ENCODE measurements at places on chromosomes 3 and 15.
A peak's percentile ranks its signal among the peaks of the same experiment; 100 is the strongest.

DNA sequence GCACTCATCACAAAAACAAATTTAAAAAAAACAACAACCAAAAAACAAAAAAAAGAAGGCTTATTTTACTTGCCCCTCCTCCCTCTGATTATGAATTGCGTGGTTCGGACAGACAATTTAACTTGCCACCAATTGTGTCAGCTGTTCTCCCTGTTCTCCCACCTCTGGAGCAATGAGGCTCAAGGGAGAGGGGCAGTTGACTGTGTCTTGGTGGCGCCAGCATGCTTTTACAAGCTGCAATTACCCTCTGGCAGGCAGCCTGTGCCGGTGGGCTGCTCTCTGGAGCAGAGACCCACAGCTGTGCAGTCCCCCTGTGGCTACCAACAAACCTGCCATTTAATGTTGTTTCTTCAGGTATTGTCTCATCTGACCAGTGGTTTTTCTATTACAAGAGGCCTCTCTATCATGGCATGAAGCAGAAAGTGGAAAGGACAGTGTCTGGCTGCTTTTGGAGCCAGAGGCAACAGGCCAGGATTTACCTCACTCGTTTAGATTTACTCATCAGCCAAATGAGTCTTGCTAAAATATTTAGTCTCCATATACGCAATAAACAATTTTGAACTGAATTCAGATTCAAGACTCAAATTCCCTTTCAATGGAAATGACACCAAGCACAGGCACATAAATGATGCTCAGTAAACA lies 192.0 kb upstream of the TPRG1 start:
- no peak for DNase-seq

GRCh38 chr3:32640939-32641338 lies 44.0 kb upstream of the CNOT10 start:
- no peak for DNase-seq

GRCh38 chr3:81500039-81500438 lies 261.4 kb downstream of the GBE1 start:
- DNase-seq, result no peak

- no peak for DNase-seq
These were observed 61.4 kb downstream of the MFSD1 start for GRCh38 chr3:158863247-158863646.

DNA sequence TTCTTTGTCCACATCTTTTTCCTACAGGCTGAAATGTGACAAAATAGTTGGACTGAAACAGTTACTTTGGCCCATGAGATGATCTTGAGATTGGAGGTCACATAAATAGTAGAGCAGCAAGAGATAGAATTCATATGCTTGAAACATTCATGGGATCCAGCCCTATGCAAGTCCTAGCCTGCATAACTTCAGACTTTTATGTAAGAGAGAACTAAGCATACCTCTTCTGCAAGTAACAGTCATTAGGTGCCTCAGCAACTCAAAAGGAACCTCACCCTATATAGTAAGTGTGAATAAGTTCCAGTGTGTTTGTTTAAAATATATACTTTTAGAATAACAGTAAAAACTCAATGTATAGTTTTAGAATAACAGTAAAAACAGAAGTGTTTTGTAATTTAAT lies 138.0 kb upstream of the P2RY1 start:
- no peak for DNase-seq

DNA sequence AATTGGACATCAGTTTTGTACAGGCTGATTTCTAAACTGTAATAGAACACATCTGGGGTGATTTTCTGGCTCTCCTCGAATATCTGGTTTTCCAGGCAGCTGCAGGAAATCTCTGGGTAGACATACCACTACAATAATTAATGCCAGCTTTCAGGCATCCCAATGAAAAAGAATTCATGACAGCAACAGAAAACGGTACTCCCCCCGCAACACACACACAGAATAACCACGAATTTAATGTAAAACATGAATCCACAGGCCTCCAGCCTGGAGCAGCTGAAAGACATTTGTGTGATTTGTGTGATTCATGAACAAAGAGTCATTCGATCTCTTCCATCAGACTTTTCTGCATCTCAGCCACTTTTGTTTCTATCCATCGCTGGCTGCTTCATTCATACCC lies 262.2 kb downstream of the MAGI1 start:
- DNase-seq, result no peak

- DNase-seq, result peak; percentile 49
These were observed 27.2 kb downstream of the AKAP13 start for GRCh38 chr15:85407421-85408269.
